ENCODE measurements at places on chromosomes 11 and 22. TPM values are rescaled to one million over a fixed set of nuclear protein-coding genes. Genes with fewer than 3 reads are reported as not detected.

PATE2 gene
- not detected for total RNA-seq

GRCh38 chr11:58318532-58318931 is 40.3 kb downstream of the OR5B17 start:
- no peaks in the 10 kb centered on the region for H3K36me3 ChIP-seq
- H3K27me3 ChIP-seq = peaks cover 3% of the 10 kb centered on the region
- no peaks in the 10 kb centered on the region for H3K4me1 ChIP-seq
- no peak for DNase-seq

DNA sequence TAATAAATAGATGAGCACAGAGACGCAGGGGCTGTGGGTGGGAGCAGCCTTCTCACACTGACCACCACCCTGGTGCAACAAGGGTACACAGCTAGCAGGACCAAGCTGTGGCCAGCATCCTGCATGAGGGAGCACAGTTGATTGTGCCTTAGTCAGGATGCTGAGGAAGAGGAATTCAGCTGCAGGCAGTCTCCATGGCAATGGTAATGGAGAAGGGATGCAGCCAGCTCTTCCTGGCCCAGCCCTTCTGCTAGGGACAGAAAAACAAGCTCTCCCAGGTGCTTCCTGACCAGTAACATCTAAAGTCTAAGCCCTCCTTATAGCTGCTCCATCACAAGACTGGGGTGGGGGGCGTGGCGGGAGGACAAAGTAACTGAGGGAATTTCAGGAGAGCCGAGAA is 363.5 kb downstream of the BUD13 start:
- no peak overlapping the region for H3K27ac ChIP-seq
- peaks cover 5% of the 10 kb centered on the region for H3K27me3 ChIP-seq
- H3K4me3 ChIP-seq = no peak overlapping the region
- no peak for DNase-seq
- H3K4me1 ChIP-seq = peaks cover 1% of the 10 kb centered on the region

DNA sequence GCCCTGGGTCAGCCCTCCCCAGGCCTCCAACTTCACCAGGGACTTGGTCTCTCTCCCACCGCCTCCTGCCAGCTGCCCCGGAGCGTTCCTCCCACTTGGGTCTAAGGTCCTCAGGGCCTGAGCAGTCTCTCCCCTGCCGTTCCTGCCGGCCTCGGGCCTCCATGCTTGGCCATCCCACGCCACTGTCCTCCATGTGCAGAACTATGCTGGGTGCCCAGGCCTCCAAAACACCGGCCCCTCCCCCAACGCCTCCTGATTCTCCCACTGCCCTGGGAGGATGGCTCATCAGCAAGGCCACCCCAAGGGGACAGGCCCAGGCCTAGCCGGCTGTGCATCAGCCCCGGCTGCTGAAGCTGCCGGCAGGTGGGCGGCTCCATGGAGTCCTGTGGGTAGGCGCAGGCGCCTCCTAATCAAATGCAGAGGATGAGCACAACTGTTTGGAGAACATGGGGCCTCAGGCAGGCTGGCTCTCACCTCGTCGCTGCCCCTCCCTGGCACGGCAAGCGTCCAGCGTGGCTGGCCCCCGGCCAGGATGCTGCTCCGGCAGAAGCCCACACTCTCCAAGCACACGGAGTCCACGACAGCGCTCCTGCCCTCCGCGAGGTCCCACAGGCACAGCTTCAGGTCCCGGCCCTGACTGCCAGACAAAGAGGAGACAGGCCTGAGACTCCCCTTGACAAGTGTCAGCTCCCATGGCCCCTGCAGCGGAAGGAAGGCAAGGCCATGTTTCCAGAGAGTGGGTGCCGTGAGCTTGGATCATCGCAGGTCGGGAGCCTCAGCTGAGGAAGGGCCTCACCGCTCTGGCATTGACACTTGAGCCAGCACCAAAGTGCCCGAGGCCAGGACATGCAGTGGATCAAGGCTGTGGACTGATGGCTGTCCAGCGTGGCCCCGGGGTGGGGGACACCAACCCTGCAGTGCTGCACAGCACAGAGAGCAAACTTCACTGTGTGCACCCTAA is 42.6 kb downstream of the GNB1L start:
- no peak overlapping the region for H3K4me3 ChIP-seq
- peaks cover 11% of the 10 kb centered on the region for H3K27me3 ChIP-seq
- no peak overlapping the region for H3K27ac ChIP-seq
- H3K36me3 ChIP-seq = peaks cover 3% of the 10 kb centered on the region
